ENCODE measurements at places on chromosomes 1 and 21.

DNA sequence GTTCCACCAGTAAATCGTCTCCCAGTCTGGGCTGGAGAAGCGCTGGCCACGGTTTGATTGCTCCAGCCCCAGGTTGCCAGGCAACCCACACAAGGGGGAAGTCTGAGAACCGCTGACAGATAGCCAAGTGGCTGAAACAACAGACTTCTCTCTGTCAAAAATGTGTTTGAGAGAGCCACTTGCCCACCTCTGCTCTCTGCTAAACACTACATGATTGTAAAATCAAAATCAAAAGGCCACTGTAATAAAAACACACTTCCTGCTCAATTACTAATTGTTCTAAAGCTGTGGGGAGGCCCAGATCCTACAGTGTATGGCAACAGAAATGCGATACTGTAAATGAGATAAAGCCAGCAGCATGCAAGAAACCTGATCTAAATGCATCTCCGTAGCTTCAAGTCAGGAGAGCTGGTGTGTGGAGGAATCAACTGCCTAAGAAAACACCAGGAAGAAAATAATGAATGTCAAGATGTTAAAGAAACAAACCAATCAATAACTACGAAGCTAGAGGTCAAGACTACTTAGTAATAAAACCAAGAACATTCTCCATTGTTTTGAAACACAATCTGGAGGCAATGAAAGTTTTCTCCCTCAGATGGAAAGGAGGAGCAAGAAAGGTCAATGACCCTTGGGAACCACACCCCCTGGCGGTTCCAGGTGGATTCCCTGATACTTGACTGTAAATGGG, 121.2 kb downstream of the SLC45A1 start:
- DNase-seq: peak; percentile 93

GRCh38 chr1:168514455-168514854, 29.3 kb downstream of the XCL2 start:
- DNase-seq: no peak

DNA sequence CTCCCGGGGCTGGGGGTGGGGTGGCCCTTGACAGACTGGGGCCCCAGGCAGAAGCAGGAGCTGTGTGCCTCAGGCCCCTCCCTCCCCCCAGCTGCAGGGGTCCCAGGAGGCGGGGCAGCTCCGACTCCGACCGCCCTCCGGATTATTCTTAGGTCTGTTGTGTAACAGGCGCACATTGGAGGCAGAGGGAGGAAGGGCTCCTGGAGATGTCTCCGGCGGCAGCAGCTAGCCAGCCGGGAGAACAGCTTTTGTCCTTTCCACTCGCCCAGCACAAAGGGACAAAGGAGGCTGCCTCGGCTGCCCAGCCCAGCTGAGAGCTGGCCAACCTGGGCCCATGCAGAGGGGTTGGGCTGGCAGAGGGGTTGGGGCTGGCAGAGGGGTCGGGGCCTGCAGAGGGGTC, 29.7 kb upstream of the PLCH2 start:
- DNase-seq: peak; percentile 60

DNA sequence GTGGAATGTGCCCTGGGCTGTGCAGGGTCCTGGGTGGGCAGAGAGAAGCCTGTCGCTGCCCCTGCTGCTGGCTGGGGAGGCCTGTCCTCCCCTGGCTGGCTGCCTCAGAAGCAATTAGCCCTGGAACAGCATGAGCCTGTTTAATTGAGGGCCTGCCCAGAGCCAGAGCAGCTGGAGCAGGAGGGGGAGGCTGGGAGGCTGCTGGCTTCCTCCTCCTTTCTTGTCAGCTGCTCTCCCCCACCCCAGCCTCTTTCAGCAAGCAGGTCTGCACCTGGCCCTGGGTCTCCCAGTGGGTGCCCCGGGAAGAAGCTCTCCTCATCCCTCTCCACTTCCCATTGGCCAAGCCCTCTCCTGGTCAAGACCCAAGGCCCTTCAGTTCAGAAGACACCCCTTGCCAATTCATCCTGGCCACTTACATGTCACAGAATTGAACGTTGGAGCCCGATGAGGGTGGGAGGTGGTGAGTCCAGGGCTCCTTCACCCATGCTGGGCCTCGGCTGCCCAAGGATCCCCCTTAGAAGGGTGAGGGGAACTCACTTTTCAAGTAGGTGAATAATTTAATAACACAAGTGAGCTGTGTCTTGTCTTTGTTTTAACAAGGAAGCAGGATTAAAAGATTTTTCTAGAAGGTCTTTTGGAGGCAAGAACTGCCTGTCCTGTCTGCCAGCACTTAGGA, 13.2 kb downstream of the AMPD2 start:
- no peak for DNase-seq

- DNase-seq: no peak
These were observed 67.3 kb upstream of the ADGRL2 start for GRCh38 chr1:81733480-81733879.

- DNase-seq: no peak
These were observed 29.3 kb upstream of the FAM89A start for GRCh38 chr1:231069333-231069732.

DNA sequence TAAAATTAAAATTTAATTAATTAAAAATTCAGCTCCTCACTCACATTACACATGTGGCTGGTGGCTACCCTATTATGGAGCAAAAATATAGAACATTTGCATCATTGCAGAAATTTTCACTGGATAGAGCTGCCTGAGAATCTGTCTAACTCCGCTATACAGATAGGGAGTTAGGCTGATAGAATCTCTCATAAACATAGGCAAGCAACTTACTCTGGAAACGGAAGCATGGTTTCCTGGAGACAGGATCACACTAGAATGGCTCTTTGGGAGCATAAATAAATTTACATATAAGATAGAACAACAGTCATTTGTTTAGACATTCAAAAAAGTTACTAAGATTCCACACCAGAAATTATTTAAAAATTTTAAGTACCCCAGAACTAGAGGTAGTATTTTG, 12.2 kb upstream of the LAMC2 start:
- DNase-seq: no peak

GRCh38 chr21:32325706-32326105, 27.1 kb downstream of the MRAP start:
- no peak for DNase-seq

GRCh38 chr1:55993646-55994318, 585.6 kb downstream of the PLPP3 start:
- no peak for DNase-seq

DNA sequence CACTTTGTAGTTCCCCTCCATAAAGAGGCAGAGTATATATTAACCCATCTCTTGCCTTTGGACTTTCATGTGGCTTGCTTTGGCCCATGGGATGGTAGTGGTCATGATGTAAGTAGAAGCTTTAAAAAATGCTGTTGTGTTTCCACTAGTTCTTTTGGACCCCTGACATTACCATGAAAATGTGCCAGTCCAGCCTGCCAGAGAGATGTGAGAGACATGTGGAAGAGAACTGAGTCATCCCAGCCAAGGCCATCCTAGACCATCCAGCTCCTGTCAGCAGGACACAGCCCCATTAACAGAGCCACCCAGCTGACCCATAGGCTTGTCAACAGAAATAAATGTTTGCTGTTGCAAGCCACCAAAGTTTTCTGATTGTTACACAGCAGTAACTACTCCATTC, 3.9 kb upstream of the CD101 start:
- DNase-seq: no peak

DNA sequence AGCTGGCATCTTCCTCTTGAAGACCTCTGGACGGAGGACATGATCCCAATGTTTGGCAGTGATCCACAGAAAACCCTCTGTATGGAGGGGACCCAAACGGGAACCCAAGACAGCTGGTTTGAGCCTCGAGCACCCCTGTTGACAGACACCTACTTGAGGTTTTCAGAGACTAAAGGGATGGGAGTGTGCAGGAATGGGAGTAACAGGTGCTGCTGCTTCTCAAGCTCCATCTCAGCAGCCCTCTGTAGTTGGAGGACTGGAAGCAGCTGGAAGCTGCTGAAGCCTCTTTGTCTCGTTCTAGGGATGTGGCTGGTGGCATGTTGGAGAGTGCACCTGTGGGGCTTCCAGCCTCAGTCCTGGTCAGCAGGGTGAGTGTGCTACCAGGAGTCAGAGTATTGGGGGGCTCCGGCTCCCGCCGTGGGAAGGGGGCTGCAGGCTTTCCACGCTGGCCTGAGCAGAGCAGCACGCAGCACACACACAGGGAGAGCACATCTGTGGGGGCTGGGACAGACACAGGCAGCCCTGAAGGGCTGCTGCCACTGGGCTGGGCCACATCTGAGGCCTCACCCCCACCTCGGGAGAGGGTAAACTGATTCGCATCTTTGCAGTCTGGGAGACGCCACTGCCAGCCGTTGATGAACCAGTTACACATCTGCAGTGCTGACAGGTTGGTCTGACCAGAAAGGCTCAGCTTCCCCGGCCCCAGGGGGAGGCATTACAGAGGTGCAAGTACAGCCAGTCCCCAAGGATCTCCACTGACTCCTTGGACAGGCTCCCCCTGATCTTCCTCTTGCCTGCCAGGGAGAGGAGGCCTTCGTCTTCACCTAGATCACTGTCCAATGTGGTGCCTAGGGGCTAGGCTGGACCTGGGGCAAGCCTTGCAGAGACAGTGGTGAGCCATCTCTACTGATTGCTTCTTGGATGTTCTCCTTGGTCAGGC, 56.6 kb downstream of the ADSS2 start:
- no peak for DNase-seq

DNA sequence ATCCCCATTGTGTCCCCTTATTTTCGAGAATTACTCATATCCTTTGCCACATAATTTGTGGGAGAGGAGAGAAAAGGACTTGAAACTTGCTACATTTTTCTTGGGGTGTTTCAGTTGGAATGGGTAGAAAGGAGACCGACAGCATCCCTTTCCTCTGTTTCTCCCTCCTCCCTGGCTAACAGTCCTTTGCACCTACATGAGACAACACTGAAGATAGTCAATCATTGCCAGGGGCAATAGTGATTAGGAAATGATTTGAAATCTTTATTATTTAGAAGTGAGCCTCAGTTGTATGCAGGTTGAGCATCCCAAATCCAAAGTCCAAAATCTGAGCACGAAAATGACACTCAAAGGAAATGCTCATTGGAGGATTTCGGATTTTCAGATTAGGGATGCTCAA, 7.8 kb upstream of the TARS2 start:
- no peak for DNase-seq
